Activated T-helper 1 cell treated with anti-CD3 and anti-CD28 coated beads, Interleukin-12 subunit alpha, Interleukin-12 subunit beta, Interleukin-2, Interleukin-4 antibody, amounts not matched to agents 30 ng/mL and 10 ng/mL and 1 ng/mL, durations not matched to agents 14 hours and 24 hours and 36 hours (primary cell): ENCODE measurements at places on chromosomes 11 and 22. TPM values are rescaled to one million over a fixed set of nuclear protein-coding genes. Genes with fewer than 3 reads are reported as not detected.

Gene OR52A1
- total RNA-seq: not detected in 2 replicates

Gene LRRC56
- 1.8 and 2.2 TPM in 2 replicates for total RNA-seq

Gene UBQLN3
- total RNA-seq: not detected in 2 replicates

Gene OR51B2
- not detected in 2 replicates for total RNA-seq

Gene ANO1
- total RNA-seq: not detected in 2 replicates

Gene MMP11
- 0.34 and 0.69 TPM in 2 replicates for total RNA-seq

Gene CDC42BPG
- total RNA-seq: 0.29 and 0.44 TPM in 2 replicates

Gene SLC22A8
- not detected in 2 replicates for total RNA-seq

Gene OR2AG1
- not detected in 2 replicates for total RNA-seq

Gene GGTLC3
- not detected in 2 replicates for total RNA-seq

Gene OR52H1
- not detected in 2 replicates for total RNA-seq

Gene OR51B4
- total RNA-seq: not detected in 2 replicates

Gene USP2
- 0.22 and 0.36 TPM in 2 replicates for total RNA-seq
